IPS DF 6.9 (cell line): ENCODE measurements at places on chromosomes 16 and 17.

DNA sequence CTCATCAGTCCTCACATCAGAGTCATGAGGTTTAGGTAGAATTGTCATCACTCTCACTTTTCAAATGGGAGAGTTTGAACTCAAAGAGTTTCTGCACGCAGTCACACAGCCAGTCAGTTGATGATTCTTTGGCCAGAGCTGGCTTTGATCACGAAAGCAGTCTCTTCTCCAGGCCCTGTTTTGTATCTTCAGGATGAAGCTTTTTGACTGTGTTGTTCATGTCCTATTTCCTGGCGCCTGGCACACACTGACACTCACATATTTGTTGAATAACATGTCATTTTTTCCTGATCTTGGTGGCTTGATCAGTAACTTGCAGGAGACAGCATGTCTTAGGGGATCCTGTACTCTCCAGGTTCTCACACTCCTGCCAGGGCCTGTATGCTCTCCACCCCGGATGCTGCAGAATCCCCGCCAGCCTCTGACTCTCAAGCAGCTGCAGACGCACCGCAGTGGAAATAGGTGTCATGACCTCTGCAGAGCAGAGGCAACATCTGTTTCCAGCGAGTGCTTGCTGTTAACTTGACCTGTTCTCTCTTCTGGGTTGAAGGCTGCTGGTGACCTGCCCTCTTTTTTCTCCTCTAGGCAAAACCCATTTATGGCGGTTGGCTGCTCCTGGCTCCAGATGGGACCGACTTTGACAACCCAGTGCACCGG, 33.0 kb downstream of the MPRIP start:
- DNase-seq, result no peak

DNA sequence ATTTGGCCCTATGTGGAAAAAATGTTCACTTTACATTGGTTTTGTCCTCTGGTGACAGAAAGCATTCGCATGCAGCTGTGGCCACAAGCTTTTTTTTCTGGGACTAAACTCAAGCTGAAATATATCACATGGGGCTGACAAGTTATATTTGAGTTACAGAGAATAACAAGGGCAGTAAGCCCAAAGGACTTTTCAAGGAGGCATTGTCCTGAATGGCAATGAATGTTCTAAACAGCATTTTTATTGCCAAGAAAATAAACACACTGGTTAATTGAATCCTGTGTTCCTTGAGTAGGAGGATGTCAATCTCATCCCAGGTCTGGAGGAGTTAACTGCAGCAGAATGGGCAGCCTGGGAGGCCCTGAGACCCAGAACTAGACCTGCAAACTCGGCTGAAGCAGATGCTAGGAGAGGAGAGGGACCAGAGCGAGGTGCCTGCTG, 114.5 kb downstream of the COPRS start:
- DNase-seq, result no peak

DNA sequence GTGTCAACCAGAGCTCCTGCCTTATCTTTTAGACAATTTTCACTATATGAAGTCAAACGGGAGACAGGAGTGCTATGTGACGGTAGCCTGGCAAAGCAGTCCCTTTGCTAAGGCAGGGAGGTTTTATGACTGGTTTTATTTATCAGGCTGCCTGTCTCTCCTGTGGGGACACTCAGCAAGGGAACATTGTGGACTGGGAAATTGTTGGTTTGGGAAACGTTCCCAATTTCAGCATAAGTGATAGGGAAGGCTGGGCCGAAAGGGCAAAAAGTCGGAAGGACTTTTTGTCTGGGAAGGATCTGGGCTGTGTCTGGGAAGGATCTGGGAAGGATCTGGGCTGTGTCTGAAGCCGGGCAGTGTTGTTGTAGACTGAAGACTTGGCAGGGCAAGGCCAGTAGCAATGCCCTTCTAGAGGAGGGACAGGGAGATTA, 211.2 kb downstream of the PARN start:
- no peak for DNase-seq

DNA sequence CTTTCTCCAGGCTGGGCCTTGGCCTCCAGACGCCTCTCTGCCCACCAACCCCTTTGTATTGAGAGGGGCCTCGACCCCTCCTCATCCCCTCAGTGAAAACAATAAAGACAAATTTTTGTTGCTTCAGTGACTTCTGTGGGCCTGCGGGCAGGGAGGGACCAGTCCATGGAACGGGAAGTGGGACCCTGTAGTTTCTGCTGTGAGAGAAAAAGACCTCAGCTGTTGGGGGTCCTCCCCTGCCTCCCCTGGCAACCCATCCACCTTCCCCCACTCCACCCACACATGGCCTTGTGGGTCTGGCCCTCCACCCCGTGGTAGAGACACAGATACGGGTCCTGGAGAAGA, 3.5 kb downstream of the PPY start:
- no peak for DNase-seq
